ENCODE measurements at places on chromosomes 4 and X.
A peak's percentile ranks its signal among the peaks of the same experiment; 100 is the strongest.

DNA sequence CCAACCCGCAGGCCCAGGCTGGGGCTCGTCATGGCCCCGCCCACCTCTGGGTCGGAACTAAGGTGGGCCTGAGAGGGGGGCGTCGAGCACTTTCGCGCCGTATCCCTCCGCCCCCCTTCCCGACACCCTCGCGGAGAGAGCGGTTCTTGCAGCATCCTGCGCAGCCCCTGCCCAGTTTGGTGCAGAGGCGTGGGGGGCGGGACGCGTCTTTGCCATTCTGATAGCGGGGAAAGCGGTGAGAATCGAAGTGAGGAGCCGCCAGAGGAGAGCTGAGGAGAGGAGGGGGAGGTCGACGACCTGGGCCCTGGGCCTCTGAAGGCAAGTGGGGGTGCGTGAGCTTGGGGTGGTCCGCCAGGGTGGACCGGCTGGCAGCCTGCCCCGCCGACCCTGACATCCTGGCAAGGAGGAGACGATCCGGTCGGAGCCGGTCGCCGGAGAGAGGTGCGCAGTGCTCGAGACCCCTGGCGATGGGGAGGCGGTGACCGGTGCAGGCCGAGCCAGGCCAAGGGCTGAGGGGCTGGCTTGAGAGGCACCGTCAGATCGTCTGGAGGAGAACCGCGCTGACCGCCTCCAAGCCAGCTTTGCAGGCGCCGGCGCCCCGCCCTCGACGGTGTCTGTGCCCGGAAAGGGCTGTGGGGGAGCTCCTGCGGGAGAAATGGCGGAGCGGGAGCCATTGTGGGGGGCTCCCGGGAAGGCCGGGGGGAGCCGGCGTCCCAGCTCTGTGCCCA lies 25.5 kb downstream of the GPRASP3 start:
- no peaks in the 10 kb centered on the region for H3K36me3 ChIP-seq
- peak overlapping the region; percentile 14 for H3K4me3 ChIP-seq
- peak overlapping the region; percentile 53 for H3K27ac ChIP-seq
- no peaks in the 10 kb centered on the region for H3K4me1 ChIP-seq

DNA sequence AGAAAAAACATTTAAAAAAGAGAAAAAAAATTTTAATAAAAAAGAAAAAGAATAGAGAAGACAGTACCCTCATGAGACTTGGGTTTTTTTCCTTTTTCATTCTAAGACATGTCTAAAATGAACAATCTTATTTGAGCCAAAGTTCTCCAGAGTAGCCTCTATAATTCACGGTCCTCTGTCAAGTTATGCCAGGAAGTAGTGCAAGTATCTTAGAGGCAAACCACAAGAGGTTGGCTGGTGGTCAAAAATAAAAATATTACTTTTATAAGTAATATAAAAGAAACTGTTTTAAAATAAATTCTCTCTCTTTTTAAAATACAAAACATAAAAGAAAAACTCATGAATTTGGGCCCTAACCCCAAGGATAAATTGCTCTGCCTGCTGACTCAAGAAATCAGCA lies 26.5 kb downstream of the HNRNPDL start:
- no peaks in the 10 kb centered on the region for H3K4me1 ChIP-seq
- no peaks in the 10 kb centered on the region for H3K36me3 ChIP-seq
- no peaks in the 10 kb centered on the region for H3K27me3 ChIP-seq
- no peak for DNase-seq
- no peak overlapping the region for H3K4me3 ChIP-seq

- peaks cover 15% of the 10 kb centered on the region for H3K4me1 ChIP-seq
- H3K36me3 ChIP-seq = no peaks in the 10 kb centered on the region
- DNase-seq = peak; percentile 81
Observed at GRCh38 chr4:37685823-37686372, 278 bp downstream of the RELL1 start.

DNA sequence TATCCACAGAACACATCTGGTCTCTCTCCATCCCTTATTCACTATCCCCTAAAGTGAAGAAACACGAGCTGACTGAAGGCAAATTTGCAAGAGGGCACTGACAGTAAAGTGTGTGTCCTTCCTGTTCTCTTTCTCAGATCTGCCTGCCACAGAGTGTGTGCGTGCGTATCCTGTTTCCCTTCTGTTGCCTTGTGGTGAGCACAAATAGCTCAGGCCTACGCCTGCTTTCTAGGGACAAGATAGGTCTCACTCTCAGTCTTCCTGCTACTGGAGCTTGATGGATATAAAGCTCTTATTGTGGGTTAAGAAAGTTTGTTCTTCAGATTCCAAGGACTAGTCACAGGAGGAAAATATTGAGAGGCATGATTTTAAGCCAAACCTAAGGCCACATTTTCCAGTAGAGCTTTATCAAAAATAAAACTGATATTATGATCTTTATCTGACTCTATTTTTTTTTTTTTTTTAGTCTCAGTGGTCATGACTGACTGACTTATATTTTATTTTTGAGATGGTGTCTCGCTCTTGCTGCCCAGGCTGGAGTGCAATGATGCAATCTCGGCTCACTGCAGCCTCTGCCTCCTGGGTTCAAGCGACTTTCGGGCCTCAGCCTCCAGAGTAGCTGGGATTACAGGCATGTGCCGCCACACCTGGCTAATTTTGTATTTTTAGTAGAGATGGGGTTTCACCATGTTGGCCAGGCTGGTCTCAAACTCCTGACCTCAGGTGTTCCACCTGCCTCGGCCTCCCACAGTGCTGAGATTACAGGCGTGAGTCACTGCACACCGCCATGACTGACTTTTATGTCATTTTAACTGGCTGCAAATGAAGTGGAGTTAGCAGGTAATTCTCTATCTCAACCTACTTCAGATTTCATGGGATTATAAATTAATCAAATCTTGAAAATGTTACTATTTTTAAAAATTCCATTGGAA lies 140.3 kb upstream of the SH3RF1 start:
- H3K4me1 ChIP-seq = no peaks in the 10 kb centered on the region
- no peaks in the 10 kb centered on the region for H3K36me3 ChIP-seq
- H3K4me3 ChIP-seq = no peak overlapping the region
- peak; percentile 10 for DNase-seq

DNA sequence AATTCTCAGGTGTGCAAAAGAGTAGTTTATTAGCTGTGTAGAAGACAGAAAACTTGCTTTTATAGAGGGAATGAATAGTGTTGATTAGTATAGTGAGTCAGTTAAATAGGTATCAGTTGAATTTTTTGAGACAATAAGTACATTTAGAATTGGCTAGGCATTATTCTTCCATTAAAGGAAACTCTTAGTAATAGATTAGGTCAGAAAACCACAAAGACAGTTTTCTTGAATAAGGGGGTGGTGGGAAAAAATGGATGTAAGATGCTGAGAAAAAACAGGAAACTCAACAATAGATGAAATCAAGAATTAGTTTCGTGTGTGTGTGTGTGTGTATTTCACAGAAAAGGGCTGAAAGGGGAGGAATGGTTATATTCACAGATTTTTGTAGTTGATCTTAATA lies 16.8 kb downstream of the CD38 start:
- no peaks in the 10 kb centered on the region for H3K27me3 ChIP-seq

DNA sequence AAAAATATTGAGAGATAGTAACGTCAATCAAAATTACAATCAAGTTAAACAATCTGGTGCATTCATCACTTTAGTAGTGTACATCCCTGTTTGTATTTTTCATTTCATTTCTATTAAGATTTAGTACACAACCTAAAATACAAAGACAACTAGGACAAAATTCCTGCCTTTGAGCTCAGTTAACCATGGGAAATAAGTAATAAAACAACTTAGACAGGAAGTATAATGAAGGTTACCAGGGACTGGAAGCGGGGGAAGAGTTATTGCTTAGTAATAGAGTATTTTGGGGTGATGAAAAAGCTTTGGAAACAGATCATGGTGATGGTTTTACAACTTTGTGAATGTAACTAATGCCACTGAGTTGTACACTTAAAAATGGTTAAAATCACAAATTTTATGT lies 25.6 kb upstream of the ATXN3L start:
- peaks cover 15% of the 10 kb centered on the region for H3K4me1 ChIP-seq
- no peak for DNase-seq
- H3K36me3 ChIP-seq = no peaks in the 10 kb centered on the region

GRCh38 chr4:78092850-78093249 lies 35.7 kb downstream of the FRAS1 start:
- no peak overlapping the region for H3K27ac ChIP-seq
- H3K36me3 ChIP-seq = no peaks in the 10 kb centered on the region
- no peak for DNase-seq
- no peaks in the 10 kb centered on the region for H3K4me1 ChIP-seq

GRCh38 chrX:79452881-79453280 lies 85.7 kb upstream of the ITM2A start:
- no peaks in the 10 kb centered on the region for H3K36me3 ChIP-seq
- DNase-seq = peak; percentile 7
- no peaks in the 10 kb centered on the region for H3K4me1 ChIP-seq
- no peaks in the 10 kb centered on the region for H3K27me3 ChIP-seq
- no peak overlapping the region for H3K27ac ChIP-seq
- H3K4me3 ChIP-seq = no peak overlapping the region

GRCh38 chrX:73765776-73766430 lies 202.9 kb downstream of the CHIC1 start:
- no peak for DNase-seq
- no peaks in the 10 kb centered on the region for H3K27me3 ChIP-seq
- H3K27ac ChIP-seq = no peak overlapping the region
- H3K4me3 ChIP-seq = no peak overlapping the region
- no peaks in the 10 kb centered on the region for H3K36me3 ChIP-seq

DNA sequence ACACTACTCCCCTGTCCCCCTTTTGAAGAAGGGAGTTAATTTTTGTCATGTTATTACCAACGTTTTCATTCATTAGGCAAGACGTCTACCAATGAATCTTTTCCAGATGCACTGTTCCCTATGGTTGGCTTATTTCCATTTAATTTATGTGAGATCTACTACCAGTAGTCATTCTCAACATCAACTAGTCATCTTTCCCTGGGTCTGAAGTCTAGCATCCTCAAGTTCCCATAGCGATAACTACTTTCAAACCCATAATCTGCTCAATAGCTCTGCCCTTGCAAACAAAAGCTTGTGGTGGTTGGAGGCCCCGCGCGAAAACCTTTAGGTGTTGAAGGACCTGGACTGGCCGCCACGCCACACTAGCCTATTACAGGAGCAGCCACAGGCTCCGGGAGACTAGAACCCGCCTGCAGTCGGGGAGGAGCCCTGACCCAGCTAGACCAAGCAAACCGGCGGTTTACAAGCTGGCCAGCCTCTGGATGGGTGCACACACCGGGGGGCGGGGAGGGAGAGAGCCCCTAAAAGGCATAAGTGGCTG lies 746 bp downstream of the PPAT start:
- DNase-seq = peak; percentile 79
- H3K27ac ChIP-seq = peak overlapping the region; percentile 64
- H3K4me1 ChIP-seq = no peaks in the 10 kb centered on the region
- peak overlapping the region; percentile 59 for H3K4me3 ChIP-seq
- H3K36me3 ChIP-seq = no peaks in the 10 kb centered on the region

DNA sequence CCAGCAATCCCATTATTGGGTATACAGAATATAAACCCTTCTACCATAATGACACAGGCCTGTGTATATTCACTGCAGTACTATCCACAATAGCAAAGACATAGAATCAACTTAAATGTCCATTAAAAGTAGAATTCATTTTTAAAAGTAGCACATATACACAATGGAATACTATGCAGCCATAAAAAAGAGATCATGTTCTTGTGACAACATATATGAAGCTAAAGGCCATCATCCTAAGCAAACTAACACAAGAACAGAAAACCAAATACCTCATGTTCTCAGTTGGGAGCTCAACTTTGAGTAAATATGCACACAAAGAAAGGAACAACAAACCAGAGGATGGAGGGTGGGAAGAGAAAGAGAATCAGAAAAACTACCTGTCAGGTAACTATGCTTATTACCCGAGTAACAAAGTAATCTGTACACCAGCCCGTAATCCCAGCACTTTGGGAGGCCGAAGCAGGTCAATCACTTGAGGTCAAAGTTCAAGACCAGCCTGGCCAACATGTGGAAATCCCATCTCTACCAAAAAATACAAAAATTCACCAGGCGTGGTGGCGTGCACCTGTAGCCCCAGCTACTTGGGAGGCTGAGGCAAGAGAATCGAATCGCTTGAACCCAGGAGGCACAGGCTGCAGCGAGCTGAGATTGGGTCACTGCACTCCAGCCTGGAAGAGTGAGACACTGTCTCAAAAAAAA lies 22.8 kb downstream of the DHX15 start:
- H3K4me3 ChIP-seq = no peak overlapping the region
- H3K36me3 ChIP-seq = no peaks in the 10 kb centered on the region
- H3K27ac ChIP-seq = no peak overlapping the region
- DNase-seq = no peak

- no peaks in the 10 kb centered on the region for H3K27me3 ChIP-seq
- H3K4me3 ChIP-seq = no peak overlapping the region
- no peaks in the 10 kb centered on the region for H3K36me3 ChIP-seq
- H3K27ac ChIP-seq = no peak overlapping the region
Observed at GRCh38 chr4:187714957-187715356, 280.6 kb upstream of the ZFP42 start.

GRCh38 chrX:51795136-51795535 lies 51.9 kb downstream of the GSPT2 start:
- H3K36me3 ChIP-seq = no peaks in the 10 kb centered on the region
- DNase-seq = no peak
- no peaks in the 10 kb centered on the region for H3K27me3 ChIP-seq
- no peak overlapping the region for H3K27ac ChIP-seq

DNA sequence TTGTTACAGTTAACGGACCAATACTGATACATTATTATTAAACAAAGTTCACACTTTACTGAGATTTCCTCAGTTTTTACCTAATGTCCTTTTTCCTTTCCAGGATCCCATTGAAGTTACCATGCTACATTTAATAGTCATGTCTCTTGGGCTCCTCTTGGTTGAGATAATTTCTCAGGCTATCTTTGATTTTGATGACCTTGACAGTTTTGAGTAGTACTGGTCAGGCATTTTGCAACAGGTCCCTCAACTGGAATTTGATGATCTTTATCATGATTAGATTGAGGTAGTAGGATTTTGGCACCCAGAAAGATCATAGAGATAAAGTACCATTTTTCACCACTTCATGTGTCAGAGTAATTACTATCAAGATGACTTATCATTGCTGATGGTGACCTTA lies 53.8 kb downstream of the NDNF start:
- no peaks in the 10 kb centered on the region for H3K36me3 ChIP-seq
- no peaks in the 10 kb centered on the region for H3K27me3 ChIP-seq
- H3K27ac ChIP-seq = no peak overlapping the region
- H3K4me1 ChIP-seq = peaks cover 13% of the 10 kb centered on the region
- no peak for DNase-seq

DNA sequence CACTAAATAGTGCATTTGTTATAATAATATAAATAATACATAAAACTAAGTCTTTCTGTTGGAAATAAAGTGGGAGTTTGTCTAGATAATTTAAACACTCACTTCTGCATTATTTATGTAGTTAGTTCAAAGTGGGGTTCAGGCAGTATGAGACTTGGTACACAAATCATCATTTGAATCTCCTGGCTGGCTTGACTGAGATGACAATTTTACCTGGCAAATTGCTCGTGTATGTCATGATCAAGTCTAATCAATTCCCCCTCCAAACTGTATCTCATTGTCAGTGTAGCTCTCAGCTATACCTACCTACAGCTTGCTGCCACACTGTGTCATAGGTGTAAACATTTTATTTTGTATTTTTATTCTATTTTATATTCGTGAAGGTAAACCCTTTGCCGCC lies 563.4 kb upstream of the TENM3 start:
- H3K27me3 ChIP-seq = no peaks in the 10 kb centered on the region
- no peak for DNase-seq
- H3K36me3 ChIP-seq = no peaks in the 10 kb centered on the region
- H3K4me1 ChIP-seq = no peaks in the 10 kb centered on the region

GRCh38 chr4:48968814-48969213 lies 17.3 kb upstream of the CWH43 start:
- H3K4me1 ChIP-seq = no peaks in the 10 kb centered on the region
- DNase-seq = no peak
- H3K27ac ChIP-seq = no peak overlapping the region
- no peaks in the 10 kb centered on the region for H3K27me3 ChIP-seq

GRCh38 chrX:16628946-16629595 lies 20.9 kb upstream of the S100G start:
- no peak for DNase-seq
- H3K4me3 ChIP-seq = no peak overlapping the region
- H3K27me3 ChIP-seq = no peaks in the 10 kb centered on the region
- H3K36me3 ChIP-seq = no peaks in the 10 kb centered on the region
